Cerebellar nuclear complex (tissue), 1 donor: ENCODE measurements at places on chromosomes 3 and 15.

DNA sequence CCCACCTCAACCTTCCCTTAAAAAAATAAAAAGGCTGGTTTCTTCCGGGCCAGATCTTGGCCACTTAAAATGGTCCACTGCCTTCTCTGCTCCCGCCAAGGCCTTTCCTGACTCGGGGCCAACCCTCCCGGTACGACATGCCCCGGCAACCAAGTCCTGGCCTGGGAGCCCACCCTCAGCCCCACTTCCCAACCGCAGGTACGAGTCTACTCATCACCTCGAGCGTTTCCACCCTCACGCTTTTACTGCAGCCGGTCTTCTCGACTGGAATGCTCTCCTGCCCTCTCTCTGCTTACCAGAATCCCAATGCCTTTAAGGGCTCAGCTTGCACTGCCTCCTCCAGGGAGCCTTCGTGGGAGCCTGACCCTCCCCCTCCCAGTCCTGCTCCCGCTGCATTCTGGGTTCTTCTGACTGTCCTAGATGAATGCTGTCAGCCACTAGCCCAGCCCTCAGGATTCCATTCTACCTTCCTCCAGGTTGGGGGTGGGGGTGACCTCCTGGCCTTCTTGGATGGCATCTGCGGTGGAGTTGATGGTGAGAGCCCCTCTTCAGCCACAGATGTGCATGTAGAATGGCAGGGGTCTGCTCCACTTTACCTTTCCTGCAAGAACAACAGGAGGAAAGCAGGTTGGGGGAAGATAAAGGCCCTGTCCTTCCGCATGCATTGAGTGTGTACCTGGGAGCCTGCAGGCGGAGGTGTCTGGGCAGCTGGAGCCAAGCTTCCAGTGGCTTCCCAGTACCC is 1.1 kb upstream of the CSRNP1 start:
- no peak for DNase-seq

DNA sequence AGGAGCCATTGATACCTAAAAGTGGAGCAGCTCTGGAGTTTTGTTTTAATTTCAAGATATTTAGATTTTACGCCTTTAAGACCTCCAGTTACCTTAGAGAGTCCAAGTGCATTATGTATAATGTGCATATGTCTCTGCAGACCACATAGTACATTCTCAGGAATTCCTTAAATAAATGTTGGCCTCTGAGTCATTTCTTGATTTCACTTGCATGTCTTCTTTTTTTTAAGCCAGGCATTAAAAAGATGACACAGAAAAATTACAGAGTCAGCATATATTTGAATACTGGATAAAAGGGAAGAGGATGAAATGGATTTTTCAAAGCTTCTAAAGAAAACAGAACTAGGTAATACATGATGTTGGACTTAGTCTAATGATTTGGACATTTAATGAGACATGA is 125.2 kb downstream of the TMCO5A start:
- no peak for DNase-seq

DNA sequence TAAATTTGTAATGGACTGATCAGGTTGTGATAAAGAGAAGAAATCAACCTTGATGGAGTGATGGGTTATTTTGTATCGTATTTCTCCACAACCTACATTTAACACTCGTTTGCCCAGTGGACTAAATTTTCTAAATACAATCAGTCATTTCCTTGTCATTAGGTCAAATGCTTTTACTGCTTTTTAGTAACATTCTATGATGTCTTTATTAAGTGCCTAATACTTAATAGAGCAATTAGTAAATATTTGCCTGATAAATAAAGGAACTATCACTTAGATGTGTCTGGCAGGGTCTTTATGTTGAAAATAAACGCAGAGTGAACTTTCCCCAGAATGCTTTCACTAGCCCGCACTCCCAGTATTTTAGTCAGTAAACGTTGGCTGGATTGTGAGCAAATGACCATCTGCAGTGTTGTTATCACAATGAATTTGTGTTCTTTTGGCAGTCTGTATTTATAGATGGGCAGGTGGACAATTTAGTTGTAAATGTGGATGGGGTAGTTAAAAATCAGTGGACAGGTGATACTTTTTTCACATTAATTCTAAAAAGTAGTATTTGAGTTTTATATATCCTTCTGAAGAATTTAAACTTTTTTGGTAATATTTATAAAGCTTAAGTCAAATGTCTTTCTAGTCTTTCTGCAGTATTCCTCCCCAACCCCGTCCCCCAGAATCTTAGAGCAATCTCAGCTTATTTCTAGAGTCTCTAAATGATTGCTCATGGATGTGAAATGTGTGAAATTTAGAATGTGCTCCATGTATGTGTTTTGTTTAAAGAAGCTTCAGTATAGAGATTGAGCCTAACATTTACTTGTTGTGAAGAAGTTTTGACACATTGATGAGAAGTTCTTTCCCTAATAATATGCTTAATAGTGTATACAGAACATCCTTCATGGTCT is 4.9 kb downstream of the USP3 start:
- DNase-seq, result peak; percentile 85

DNA sequence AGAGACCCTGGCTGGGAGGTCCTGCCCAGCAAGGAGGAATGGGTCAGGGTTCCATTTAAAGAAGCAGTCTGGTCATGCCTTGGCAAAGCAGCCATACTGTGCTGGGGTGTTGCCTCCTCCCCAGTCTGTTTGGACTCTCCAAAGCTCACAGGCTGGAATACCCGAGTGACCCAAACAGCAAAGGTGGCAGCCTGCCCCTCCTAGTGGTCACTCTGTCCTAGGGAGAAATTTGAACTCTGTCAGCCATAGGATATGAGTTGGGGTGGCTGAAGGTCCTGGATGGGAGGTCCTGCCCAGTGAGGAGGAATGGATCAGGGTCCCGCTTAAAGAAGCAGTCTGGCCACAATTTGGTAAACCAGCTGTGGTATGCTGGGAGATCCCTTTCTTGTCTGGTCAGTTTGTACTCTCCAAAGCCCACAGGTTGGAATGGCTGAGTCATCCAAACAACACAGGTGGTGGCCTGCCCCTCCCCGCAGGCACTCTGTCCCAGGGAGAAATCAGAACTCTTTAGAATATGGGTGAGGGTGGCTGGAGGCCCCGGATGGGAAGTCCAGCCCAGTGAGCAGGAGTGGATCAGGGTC is 45.0 kb downstream of the CCR1 start:
- no peak for DNase-seq

GRCh38 chr3:17733215-17733614 is 9.2 kb downstream of the TBC1D5 start:
- DNase-seq, result no peak

- DNase-seq, result no peak
Measured at GRCh38 chr3:16807391-16807790, 77.4 kb upstream of the PLCL2 start.

DNA sequence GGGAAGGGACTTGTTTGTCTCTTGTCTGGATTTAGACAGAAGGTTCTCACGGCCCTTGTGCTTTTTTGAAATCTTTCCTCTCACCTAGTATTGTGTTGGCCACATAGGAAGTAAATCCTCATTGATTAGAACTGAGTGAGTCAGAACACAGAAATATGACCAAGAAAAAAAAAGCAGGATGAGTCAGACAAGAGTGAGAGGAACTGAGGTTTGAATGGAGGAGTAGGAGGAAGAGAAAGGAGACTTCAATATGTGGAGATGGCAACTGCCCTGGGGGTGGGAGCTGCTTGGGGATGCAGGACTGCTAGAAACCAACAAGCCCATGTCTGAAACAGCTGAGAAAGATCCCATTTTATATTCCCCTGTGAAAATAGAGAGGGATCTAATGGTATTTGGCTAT is 194.1 kb upstream of the ZBTB20 start:
- DNase-seq, result no peak

- no peak for DNase-seq
Measured at GRCh38 chr3:135009014-135009413, 214.0 kb downstream of the EPHB1 start.

GRCh38 chr3:197504229-197504628 is 51.5 kb downstream of the BDH1 start:
- DNase-seq, result no peak

DNA sequence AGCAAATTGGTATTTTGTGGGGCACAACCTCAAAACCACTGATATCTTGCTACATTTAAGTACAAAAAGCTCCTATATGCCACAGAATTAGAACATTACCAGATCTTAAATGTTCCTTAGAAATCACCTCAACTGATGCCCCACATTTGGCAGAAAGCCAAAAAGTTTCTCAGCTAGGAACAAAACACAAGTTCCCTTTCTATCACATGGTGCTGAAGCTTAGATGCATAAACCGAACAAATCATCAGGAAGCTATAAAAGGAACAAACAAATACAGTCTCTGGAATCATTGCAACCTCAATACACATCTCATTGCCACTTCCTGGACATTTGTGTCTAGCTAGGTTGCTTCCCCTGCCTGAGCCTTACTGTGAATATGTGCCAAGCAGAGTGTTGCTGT is 492.6 kb downstream of the LPP start:
- DNase-seq, result no peak

- no peak for DNase-seq
Measured at GRCh38 chr15:38636597-38636996, 72.0 kb upstream of the RASGRP1 start.

DNA sequence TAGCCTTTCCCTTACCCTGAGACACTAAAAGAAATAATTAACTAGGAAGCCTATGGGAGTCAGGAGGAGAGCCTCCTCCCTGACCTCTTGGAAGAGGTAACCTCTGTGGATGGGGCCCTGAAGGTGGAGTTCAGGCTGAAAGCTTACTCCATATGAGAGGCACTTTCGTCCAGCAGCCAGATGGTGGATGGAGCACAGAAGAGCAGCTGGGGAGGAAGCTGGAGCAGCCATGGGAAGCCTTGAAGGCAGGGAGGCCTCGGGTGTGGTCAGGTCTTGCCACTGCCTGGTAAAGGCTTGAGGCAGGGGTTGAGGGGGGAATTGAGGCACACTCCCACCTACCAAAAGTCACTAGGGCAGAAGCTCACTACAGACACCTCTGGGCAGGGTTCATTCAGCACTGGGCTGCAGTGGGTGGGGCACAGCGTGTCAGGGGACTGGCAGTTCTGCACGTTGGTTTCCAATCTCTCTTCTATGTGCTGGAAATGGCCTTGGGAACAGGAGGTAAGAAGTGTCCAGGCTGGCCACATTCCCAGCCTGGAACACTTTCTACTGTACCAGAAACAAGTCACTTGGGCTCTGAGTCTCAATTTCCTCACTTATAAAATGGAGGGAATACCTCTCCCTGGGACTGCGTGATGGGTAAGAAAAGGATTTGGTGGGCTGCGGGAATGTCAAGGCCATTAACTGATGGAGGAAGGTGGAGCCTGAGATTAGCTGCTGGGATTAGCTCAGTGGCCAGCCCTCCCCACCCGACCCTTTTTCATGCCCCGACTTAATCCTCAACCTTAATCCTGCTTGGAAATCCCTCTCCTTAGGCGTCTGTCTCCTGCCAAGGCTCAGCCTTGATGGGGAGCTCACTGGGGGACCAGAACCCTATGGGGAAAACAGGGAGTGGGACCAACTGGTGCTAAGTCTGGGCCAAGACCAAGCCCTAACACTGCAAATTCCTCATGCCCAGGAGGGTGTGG is 5.4 kb downstream of the PCBP4 start:
- no peak for DNase-seq

DNA sequence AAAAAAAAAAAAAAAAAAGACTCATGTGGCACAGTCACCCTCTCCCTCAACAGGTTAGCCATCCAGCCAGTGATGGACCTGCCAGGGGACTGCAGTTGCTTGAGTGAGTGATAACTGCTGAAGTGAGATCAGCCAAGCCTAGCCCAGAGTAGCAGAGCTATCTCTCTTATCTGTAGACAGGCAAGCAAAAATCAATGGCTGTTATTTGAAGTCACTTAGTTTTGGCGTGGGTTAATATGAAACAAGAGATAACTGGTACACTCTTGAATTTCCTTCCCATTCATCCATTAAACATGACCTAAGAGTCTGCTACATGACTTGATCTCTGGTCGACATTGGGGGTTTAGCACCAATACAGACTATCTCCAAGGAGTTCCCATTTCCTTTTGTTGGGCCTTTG is 51.2 kb upstream of the TNIK start:
- DNase-seq, result no peak

DNA sequence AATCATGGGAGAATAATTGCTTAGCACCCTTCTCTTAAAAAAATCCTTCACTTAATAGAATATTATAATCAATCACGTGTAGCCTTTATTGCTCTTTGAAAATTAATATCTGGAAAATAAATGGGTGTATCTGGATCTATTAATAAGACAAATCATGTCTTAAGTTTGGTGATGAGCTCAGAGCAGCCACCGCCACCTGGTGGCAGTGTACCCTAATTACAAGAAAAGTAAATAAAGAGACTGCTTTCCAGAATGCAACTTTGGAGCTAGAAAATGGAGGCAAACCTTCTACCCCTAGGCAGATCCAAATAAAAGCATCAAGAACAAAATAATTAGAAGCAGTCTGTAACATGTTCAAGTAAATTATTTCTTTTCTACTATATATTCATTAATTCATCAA is 43.5 kb downstream of the EPHB1 start:
- no peak for DNase-seq

DNA sequence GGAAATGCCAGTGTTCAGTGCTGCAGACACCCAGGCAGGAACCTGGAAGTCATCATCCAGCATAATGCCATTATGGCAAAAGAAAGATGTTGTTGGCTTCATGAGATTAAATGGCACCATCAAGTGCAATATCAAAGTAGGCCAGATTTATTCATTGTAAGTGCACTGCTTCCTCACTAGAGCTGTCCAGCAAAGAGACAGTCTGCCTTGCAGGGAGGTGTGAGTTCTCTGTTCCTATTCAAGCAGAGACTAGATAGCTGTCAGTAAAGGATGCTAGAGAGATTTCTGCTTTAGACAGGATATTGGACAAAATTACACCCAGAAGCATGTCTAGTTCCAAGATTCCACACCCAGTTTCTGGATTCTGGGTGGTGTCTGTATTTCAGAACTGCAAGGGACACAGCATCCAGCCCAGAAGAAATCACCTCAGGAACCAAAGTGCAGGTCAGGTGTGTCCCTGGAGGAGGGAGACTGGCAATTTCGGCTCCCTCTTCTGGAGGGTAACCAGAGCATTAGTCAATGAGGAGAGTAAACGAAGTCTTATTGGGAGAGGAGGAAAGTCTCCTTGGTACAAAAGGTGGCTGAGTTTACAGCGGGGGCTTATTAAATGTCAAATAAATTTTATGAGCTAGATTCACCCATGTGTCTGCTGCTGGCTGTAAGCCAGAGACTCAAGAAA is 377.3 kb downstream of the EPHB1 start:
- DNase-seq, result no peak
